ENCODE measurements at places on chromosomes 4 and X. TPM values are rescaled to one million over a fixed set of nuclear protein-coding genes. Genes with fewer than 3 reads are reported as not detected.
A peak's percentile ranks its signal among the peaks of the same experiment; 100 is the strongest.

PNMA6F gene
- not detected for total RNA-seq

DNA sequence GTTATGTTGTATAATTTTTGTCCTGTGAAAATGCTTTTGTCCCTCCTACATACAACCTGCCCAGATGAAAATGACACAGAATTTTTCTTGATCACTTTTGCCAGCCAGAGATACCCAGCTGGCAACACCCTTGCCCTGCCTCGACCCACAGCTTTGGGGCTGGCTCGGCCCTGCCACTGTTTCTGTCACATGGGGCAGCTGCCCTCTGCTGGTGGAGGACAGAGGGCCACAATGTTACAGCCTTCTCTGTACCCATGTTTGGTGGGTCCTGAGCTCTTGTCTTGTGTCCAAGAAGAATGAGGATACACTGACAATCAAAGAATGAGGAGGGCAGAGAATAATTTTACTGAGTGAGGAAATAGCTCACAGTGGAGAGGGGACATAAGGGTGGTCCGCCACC lies 31.1 kb downstream of the BMP15 start:
- DNase-seq, result peak; percentile 22

- DNase-seq, result no peak
These were observed 40.2 kb downstream of the GPRIN3 start for GRCh38 chr4:89267392-89267791.

GLOD5 gene
- 4.3 TPM for total RNA-seq

DNA sequence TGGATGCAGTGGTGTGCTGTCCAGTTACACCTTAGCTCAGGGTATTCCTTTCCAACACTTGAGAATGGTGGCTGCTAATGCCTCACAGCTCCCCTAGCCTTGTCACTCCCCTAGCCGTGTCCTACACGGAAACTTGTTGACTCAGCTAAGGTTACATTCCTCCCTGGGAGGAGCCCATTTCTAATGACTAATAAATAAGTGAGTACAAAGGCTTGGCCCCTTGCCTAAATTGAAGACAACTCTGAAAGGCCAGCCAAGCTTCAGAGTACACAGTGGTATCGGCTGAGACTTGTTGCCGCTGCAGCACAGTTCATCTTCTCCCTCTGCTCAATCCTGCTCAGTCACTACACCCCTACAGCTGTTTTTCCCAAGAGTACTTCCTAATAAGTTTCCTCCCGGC lies 21.2 kb upstream of the SLC25A31 start:
- no peak for DNase-seq

GABRB1 gene
- total RNA-seq, result 0.55 TPM

CSAG2 gene
- not detected for total RNA-seq

PGM2 gene
- 27.4 TPM for total RNA-seq

DNA sequence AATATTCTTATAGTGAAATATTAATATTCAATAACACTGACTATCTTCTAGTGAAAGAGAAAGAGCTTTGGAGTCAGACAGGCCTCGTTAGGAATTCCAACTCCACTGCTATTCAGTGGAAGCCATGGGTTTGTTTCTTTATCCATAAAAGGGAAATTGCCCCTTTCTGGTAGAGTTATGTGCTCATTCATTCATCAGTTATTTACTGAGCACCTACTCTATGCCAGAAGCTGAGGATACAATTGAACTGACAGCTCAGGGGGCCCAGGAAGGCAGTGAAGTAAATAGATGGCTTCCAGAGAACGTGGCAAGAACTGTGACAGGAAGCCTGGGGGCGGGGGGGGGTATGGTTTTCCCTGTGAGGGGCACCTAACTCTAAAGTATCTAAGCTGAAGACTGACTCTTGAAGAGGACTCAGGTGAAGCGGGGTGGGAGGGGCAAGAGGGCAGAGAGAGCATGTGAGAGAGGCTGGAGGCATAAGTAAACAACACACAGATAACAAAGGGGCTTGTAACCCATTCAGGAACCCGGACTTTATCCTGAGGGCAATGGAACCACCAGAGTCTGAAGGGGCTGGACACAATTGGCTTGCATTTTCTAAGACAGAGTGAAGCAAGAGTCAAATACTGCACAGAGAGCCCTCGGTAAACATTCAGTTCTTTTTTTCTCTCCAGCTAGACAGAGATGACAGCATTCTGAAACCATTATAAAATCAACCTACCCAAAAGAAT lies 20.3 kb downstream of the ANXA5 start:
- no peak for DNase-seq

- DNase-seq, result no peak
These were observed 12.2 kb downstream of the WDR1 start for GRCh38 chr4:10104211-10104990.

DNA sequence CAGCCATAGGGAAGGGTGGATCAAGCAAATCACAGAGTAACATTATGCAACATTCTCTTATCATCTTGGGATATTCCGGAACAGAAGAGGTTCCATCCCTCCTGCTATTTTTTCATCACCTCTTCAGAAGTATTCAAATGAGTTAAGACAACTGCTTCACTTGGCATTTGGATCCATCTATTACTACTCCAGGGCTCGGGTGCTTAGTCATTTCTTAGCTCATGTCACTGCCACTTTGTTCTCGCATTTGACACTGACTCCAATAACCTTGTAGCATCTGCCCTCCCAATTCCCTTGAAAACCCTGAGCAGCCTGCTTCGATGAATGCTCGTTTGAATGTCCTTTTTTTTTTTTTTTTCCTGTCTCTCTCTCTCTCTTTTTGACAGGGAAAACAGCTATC lies 114.9 kb downstream of the PPARGC1A start:
- DNase-seq, result no peak

CLCN4 gene
- total RNA-seq, result 0.26 TPM

ZNF711 gene
- total RNA-seq, result 1.3 TPM

DNA sequence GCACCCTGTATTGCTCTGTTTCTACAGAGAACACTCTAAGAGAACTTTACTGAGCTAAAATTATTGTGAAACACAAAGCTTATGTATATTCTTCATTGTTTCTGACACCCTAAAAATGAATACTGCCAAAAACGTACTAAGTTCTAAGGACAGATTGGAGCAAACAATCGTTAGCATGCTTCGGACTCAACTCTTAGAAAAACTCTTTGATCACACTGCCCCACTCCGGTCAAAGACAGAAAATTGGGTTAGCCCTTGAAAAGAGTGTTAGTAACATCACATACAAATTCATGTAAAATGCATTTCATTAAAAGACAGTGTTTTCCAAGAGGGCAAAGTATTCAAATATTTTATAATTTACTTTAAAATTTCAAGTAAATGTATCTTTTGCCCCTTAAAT lies 177.4 kb downstream of the DCHS2 start:
- DNase-seq, result no peak

DNA sequence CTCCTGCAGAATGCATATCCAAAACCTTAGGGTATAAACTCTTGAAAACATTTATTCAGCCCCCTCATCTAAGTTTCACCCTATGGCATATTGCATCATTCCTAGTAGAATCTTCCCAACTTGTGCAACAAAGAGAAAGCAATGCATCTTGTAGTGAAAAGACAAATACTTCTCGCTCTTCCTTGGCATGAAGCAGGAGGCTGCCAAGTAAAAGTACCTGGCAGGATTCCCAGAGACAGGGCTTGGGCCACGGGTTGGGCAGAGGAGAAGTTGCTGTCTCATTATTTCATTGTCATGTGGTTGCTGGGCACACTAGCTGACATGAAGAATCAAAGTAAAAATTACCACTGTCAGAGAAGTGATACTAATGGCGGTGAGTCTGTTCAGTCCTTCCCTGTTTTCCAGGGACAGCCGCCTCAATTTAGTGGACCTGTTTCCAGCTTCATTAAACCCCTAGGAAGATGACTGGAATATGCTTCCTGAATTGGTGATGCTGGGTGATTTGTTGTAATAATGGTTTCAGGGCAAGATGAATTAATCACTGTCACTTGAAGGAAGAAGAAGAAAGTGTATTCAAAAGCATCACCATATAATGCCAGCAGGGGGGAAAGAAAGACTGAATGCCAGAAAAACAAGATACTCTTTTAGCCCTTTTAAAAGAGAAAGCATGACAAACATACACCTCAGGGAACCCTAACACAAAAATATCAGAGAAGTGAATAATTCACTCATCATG lies 380.5 kb upstream of the IGFBP7 start:
- no peak for DNase-seq

DNA sequence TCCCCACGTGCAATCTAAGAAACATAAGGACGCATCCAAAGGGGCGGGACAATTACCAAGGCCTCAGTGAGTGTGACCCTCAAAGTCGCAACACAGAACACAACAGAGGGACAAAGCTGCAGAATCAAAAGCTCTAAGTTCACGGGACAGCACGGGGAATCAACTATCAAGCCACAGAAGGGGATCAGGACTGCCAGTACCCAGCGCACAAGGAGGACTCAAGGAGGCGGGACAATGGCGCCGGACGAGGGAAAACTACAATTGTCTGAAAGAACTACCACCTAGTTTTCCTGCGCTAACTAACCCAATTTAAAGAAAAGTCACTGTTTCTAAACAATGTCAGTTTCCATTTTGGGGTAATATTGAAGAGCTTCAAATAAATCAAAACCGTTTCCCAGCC lies 1.3 kb downstream of the FAM53A start:
- DNase-seq, result no peak

- no peak for DNase-seq
These were observed 6.7 kb downstream of the LAMP2 start for GRCh38 chrX:120462370-120462769.

SSX4B gene
- total RNA-seq, result not detected

GRCh38 chr4:73223258-73223650 lies 35.3 kb downstream of the ANKRD17 start:
- no peak for DNase-seq

DNA sequence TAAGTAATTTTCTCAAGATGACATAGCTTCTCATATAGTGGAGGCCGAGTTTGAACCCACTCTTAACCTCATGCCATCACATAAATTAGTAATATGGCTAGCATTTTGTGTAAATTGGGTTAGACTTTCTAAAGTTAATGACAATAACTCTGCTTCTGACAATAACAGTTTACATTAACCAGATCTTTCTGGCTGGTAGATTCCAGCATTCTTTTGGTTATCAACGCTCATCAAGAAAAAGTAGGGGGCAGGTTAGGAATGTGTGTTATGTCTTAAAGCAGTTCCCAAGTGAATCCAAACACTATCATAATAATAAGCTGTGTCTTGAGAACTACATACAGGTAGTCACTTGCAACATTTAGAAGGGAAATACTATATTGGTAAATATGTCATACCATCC lies 162.5 kb downstream of the PRDM5 start:
- no peak for DNase-seq

GRCh38 chrX:124346117-124346876 lies at the start of gene SH2D1A:
Gene SH2D1A (plus strand): TSS chrX:124346563. CDS start chrX:124346643, 80 bp downstream.
- DNase-seq, result no peak

- DNase-seq, result no peak
These were observed 204.7 kb upstream of the CASK start for GRCh38 chrX:42128020-42128419.

AADAT gene
- total RNA-seq, result 4.9 TPM

DNA sequence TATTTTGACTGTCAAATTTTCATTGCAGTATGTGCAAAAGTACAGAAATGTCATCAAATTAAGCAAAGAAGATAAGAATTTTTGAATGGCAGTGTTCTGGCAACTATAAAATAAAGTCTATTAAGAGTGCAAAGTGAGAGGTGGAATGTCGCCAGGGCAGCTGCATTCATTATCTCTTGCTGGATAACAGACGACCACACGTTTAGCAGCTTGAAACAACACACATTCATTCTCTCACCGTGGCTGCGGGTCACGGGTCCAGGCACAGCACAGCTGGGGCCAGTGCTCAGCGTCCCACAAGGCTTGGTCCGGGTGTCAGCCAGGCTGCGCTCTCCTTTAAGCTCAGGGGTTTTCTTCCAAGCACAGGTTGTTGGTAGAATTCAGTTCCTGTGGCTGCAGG lies 113.9 kb downstream of the GPR143 start:
- no peak for DNase-seq

GRCh38 chr4:6568689-6569332 lies 6.2 kb upstream of the MAN2B2 start:
- no peak for DNase-seq

- no peak for DNase-seq
These were observed 155.5 kb downstream of the RAB28 start for GRCh38 chr4:13328591-13328990.

GRCh38 chr4:38783109-38783460 lies 295 bp upstream of the TLR10 start:
- DNase-seq, result no peak

SPANXN3 gene
- not detected for total RNA-seq

- no peak for DNase-seq
These were observed 159.3 kb downstream of the PTCHD1 start for GRCh38 chrX:23493941-23494374.

GRCh38 chrX:57587062-57587461 lies 4.7 kb upstream of the ZXDB start:
- DNase-seq, result no peak

XK gene
- total RNA-seq, result 29.5 TPM

DNA sequence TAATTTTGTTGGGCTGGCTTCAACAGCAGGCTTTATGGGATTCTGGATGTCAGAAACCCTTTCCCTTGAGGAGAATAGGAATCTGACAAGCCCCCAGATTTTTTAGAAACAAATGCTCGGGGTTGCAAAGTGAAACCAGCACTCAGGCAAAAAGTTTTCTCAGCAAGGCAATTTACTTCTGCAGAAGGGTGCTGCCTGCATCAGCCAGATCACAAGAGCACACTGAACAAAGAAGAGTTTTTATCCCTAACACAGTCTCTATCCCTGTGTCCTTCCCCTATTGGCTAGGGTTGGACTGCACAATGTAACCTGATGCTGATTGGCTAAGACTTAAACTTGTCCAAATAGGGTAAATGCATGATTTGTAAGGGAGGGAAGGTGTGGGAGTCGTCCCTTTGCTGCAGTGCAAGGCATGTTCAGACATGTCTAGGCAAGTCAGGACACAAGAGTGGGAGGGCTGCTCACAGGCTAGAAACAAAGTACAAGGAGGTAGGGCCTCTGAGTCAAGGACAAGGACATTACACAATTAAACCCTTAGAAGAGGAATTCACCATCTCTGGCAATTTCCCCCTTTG lies 175.8 kb downstream of the CCNG2 start:
- DNase-seq, result no peak

GRCh38 chrX:142978130-142978684 lies 47.5 kb upstream of the SPANXN4 start:
- DNase-seq, result no peak

ESX1 gene
- not detected for total RNA-seq

DNA sequence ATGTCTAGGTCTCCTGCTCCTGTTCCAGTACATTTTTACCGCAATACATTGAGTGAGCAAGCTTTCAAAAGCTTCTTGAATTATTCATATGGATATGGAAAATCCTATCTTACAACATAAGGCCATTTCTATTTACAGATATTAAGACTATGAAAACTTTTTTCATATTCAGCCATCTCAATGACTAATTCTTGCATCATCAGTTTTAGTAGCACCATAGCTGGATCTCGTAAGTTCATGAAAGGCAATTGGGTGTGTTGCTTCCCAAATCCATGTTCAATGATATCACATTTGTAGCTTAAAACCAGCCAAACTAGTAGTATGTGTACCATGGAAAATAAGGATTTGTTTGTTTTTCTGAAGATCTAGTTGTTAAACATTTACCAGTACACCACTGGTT lies 118.3 kb upstream of the GABRA2 start:
- no peak for DNase-seq

DRD5 gene
- total RNA-seq, result 0.13 TPM

All from mucosa of descending colon (tissue), 3 donors.